Iris pigment epithelial cell (primary cell): ENCODE measurements at places on chromosomes 3 and 15.
A peak's percentile ranks its signal among the peaks of the same experiment; 100 is the strongest.

DNA sequence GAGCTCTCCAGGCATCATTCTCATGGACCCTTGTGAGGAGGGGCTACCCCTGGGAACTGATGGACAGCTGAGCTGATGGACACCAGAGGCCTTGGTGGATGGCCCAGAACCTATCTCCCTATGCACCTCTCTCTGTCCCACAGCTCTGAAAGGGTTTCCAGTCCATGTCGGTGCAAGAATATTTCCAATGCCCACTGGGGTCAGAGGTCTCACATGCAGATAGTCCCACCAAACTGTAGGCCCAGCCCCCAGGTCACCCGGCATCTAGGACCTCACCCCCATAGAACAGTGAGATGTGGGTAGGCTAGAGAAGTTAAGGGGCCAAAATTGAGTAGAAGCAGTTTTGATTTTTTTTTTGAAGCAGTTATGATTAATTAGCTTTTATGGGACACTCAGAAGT is 2.6 kb downstream of the ALPK3 start:
- DNase-seq: no peak

GRCh38 chr15:27722102-27722501 is 377.0 kb downstream of the OCA2 start:
- DNase-seq: no peak

GRCh38 chr3:196323016-196323415 is 5.0 kb upstream of the DYNLT2B start:
- DNase-seq: no peak

DNA sequence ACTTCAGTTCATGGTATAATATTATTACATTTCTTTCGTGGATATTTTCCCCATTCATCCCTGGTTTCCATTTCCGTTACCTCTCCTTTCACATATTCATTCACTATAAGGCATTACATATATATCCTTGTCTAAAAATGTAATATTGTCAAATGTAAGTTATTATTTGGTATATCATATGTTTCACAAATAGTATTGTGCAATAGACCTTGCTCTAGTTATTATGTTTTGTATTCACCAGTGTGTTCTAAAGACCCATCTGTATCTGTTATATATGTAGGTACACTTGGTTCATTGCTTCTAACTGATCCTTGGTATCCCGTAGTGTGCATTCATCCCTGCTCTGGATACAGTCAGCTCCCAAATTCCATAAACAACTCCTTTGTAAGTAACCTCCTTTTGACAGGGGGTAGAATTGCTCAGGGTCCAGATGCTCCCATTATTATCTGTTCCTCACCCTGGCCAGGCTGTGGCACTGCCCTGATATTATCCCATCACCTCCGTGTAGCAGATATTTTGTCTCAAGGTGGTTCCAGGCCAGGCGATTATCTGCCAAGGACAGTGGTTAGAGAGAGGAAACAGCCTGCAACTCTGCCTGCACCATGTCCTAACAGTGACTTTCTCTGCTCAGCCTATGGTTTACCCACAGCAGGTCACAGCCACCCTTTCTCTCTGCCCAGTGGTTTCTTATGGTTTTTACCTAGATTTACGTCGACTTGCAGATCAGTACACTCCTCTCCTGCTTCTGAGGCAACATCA is 29.2 kb downstream of the PAQR9 start:
- no peak for DNase-seq

- DNase-seq: no peak
Measured at GRCh38 chr15:69526081-69527061, 73.8 kb downstream of the RPLP1 start.

- no peak for DNase-seq
Measured at GRCh38 chr3:65824166-65824565, 214.6 kb downstream of the MAGI1 start.

- no peak for DNase-seq
Measured at GRCh38 chr15:45670091-45670490, 35.3 kb downstream of the SQOR start.

GRCh38 chr3:67325231-67325630 is 327.1 kb downstream of the KBTBD8 start:
- no peak for DNase-seq

- peak; percentile 22 for DNase-seq
Measured at GRCh38 chr15:66692808-66693596, 9.0 kb upstream of the SMAD6 start.

DNA sequence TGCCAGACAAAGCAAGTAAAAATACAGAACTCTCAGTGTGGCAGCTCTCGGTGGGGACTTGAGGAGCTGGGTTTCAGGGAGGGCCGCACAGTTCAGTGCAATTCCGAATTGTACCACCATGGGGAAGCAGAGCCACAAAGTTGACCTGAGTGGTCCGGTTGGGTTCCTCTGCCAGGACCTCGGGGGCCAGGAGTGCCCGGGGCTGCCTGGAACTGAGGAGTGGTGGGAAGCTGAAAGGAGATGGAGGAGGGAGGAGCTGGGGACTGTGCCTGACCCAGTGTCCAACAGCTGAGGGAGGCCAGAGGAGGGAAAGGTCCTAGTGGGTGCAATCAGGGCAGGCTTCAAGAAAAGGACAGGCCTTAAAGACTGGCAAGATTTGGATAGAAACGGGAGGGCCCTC is 32.2 kb upstream of the TRH start:
- peak; percentile 57 for DNase-seq

GRCh38 chr15:41772720-41773331 is 1.5 kb upstream of the MAPKBP1 start:
- DNase-seq: peak; percentile 73

DNA sequence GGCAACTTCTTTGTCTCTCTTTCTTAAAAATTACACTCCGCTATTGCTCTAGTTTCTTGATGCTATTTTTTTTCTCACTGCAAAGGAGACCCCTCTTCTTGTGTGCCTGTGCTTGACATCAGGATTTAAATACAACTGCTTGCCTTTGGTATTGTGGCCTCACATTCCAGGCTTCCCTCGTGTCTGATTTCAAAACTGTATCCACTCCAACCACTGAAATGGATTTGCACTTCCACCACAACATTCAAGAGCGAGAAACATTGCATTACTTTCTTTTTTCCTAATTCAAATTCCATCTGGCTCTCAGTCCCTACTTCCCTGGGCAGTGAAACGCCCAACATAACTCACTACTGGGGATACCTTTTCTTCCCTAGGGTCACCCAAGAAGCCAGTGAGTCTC is 50.4 kb upstream of the PXYLP1 start:
- no peak for DNase-seq

DNA sequence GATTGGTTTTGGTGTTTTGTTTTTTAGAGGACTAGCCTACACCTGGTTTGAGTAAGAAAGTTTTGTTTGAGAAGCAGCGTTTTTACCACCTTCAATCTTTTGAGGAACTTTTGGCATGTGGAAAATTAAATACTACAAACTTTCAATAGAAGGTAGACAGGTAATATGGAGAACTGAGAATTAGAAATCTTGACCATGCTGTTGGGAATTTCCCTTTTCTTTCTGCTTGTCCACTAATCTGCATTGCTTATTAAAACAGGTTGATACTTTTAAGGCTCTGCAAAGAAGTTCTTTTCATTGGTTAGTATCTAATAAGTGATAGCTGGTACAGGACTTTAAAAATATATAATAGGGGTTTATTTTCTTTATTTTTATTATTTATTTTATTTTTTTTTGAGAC is 31.9 kb downstream of the UBE2E1 start:
- no peak for DNase-seq

DNA sequence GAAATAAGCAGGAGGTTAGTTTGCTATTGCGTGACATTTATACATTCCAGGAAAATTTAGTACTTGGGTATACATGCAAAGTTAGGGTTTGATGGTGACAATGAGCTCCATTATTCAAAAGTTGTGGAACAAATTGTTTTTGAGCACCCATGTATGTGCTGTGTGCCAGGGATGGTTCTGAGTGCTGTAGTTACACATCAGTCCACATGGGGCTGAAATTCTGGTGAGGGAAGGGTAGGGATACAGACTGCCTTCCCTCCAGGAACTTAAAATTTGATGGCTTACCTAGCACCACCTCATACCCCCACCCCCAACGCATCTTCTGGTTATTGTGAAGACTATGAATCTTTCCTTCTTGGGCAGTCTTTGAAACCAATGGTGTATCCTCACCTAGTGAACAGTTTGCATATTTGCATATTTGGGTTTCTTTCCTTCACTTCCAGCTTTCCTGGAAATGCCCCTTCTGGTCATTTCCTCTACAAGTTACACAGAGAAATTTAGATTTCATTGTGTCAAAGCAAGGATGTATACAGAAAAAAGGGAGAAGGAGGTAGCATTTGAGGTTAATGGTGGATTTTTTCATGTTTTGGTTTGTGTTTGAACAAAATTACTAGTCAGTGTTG is 222.0 kb upstream of the IL12A start:
- peak; percentile 66 for DNase-seq

DNA sequence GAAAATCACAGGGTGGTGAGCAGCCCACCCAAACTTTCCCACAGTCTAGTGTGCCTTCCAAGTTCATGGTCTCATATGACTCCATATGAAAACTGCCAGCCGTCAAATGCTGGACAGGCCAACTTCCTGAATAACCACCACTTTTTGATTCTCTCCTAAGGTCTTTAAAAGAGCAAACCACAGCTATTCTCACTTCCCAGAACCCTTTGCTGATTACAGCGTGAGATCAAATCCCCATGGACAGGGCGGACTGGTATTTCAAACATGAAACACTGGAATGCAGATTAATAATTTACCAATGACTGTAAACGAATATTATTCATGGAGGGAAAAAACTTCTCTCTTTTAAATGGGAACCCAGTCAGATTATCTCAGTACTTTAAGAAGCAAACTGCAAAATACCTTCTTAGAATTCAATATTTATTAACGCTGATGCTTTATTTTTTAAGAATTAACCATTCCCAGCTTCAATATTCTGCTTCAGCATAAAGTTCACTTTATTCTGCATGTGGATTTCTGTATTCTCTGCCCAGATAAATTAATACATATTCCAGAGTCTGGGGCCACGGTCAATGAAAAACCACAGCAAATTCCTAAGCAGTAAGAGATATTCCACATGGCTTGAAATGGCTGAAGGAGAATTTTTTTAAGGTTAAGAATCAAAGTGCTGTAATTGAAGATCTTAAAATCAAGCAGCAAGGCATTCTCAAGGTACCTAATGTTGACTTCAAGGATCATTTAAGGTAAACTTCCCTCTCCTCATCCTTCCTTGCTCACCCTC is 42.9 kb downstream of the MYO1E start:
- peak; percentile 90 for DNase-seq

DNA sequence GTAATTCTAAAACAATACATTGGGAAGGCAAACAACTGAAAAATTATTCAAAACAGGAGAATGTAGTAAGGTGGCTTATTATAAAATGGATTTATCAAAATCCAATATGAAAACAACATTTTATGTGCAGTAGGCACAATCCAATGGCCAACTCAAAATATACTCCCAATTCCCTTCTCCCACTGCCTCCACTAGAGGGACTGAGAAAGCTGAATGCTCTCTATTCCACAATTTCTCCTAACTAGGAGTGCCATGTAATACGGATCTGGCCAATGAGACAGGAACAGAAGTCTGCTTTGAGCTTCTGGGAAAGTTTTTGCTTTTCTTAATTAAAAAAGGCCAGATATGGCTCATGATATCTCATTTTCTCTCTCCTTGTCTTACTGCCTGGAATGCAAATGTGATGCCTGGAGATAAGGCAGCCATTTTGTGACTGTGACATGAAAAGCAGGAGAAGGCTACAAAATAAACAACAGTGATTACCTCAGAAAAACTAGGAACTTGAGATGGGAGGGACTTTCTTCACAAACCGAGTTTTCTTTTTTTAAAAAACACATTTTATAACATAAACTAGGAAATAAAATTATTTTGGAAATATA is 18.8 kb upstream of the VGLL4 start:
- DNase-seq: no peak

DNA sequence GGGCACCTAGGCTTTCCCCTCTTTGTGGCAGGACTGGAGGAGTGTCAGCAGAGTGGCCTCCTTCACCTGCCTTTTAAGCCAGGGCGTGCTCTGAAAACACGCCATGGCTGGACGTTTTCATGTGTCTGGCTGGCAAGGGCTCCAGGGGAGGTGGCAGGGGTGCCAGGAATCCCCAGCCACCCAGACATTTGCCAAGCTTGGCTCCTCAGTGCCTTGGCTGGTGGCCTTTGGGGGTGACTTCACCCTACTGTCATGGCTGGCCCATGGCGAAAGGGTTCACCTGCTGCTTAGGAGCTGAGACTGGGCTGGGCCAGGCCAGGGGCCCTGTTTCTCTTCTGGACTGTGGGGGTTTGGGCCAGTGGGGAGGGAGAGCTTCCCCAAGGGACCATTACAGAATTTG is 17.6 kb downstream of the KLF13 start:
- DNase-seq: no peak

DNA sequence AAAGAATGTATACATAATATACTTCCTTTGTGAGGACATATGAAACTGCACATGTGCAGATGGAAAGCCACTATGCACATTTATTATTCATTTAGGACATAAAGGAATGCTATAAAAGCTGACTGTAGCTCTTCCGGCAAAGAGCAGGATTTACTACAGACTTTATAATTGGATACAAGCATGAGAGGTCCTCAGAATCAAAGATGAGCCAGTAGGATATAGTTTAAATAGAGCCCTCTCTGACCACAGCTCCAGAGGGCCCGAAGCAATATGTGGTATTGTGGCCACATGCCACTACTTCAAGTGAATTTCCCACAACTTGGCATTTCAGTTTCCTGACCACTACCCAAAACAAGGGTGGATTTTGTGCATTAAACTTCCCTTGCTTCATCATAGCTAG is 140.9 kb downstream of the ATP8B4 start:
- DNase-seq: no peak

- DNase-seq: no peak
Measured at GRCh38 chr3:170599091-170599490, 13.2 kb upstream of the SLC7A14 start.

DNA sequence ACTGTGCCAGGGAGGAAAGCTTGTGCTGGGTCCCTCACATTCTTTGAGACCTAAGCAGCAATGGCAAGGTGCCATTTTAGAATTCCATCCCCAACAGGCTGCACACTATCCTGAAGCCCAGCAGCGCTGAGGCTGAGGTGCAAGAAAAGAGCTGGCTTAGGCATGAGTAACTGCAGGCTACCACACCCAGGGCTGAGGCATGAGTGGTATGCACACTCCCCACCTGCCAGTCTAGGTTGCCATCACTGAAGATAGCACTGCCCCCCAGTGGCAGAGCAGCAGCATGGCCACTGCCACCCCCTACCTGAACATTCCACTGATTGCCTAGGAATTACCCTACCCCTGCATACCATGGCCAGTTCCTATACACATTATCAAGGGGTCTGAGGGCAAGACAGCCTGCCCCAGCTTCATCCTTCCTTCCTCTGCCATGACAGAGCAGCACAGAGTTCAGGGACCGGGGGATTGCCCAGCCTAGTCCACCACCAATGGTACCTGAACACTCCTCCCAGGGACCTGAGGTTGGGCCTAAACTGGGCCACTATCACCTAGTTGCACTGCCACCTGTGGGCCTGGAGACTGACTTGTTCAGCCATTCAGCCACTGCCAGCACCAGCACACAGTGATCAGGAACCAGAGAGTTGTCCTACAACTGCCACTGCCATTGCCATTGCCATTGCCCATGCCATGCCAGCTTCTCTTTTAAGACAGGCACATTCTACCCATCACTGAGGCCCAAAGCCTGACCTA is 129.8 kb downstream of the SATB1 start:
- DNase-seq: peak; percentile 48

GRCh38 chr15:78018946-78019644 is 58.4 kb downstream of the TBC1D2B start:
- DNase-seq: no peak
